Mesothelial cell of epicardium (in vitro differentiated cells): ENCODE measurements at places on chromosomes 3 and 15. TPM values are rescaled to one million over a fixed set of nuclear protein-coding genes. Genes with fewer than 3 reads are reported as not detected.

- no peak for DNase-seq
Observed at GRCh38 chr3:59388555-59389270, 338.9 kb upstream of the CFAP20DC start.

DNA sequence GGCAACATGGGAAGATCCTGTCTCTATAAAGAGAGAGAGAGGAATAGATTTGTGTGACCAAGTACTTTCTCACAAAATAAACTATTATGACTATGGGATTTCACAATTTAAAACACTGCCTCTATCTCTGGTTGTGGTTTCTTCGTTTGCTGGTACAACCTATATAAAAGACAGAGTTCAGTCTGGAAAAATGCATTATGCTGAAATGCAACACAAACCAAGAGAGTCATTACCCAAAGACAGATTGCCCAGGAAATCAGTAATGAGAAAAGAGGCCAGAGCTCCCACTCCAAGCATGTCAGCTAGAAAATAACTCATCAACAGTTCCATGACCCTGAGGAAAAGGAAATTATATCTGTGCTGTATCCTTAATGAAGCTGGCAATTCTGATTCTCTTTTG lies 23.2 kb downstream of the GPR176 start:
- no peak for DNase-seq

Gene MESP2
- total RNA-seq: 0.29 TPM in 1 of 3 replicates, not detected in the others

Gene SLC6A11
- total RNA-seq: 2.6 to 3.3 TPM (median 2.7 TPM) in 3 replicates

- no peak for DNase-seq
Observed at GRCh38 chr15:78450285-78450858, 12.4 kb downstream of the IREB2 start.

- DNase-seq: no peak
Observed at GRCh38 chr3:57673156-57673555, 19.7 kb downstream of the DENND6A start.

DNA sequence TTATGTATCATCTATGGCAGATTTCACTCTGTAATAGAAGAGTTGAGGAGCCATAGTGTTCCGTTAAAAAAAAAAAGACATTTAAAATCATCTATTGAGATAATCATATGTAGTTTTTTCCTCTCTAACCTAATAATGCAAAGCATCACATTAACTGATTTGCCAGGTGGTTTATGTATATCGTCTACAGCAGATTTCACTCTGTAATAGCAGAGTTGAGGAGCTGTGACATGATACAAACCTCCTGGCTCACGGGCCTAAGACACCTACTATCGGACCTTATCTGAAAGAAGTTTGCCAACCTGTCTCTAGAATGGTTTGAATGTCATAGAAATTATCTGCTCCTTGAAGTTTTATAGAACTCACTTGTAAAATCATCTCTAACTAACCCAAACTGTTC lies 29.8 kb downstream of the CDCP1 start:
- DNase-seq: no peak

Gene CELSR3
- total RNA-seq: 5.0 to 5.6 TPM (median 5.2 TPM) in 3 replicates

GRCh38 chr3:50213373-50213772 lies 8.3 kb downstream of the SLC38A3 start:
- DNase-seq: no peak

Gene ITIH4
- 12.0 to 13.9 TPM (median 13.5 TPM) in 3 replicates for total RNA-seq
